Kidney (tissue), 22 donors: ENCODE measurements at places on chromosomes 13 and 19. TPM values are rescaled to one million over a fixed set of nuclear protein-coding genes. Genes with fewer than 3 reads are reported as not detected.

- H3K4me3 ChIP-seq = no peak overlapping the region
- H3K27ac ChIP-seq = no peak overlapping the region
- H3K4me1 ChIP-seq = peaks cover 9% of the 10 kb centered on the region
- H3K27me3 ChIP-seq = no peaks in the 10 kb centered on the region
- H3K36me3 ChIP-seq = no peaks in the 10 kb centered on the region
- DNase-seq = no peak
These were observed 3.3 kb downstream of the P2RY11 start for GRCh38 chr19:10114651-10115391.

The ZNF792 gene
- polyA plus RNA-seq = 2.0 TPM

DNA sequence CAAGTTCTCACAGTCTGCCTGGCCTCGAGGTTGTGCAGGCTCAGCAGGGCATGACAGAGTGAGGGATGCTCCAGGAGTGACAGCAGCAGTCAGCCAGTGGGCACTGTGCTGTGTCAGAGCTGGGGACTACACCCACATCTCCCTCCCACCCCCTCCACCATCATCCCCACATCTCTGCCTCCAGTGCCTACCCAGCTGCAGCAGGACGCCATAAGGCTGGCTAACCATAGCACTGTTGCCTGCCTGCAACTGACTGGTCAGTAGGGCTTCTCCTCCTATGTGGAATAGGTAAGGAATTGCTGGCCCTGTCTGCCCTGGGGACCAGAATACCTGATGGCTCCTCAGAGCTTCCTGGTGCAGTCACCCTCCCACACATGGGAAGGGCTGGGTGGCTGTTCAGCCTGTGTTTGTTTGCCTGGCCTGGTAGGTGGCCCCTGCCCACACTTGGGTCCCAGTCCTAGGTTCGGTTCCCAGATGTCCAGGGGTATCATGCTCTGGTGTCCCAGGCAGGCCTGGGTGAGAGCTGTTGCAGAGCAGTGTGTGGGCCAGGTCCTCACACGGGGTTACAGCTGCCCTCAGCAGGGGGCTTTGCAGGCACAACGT lies 15.7 kb downstream of the GPI start:
- no peaks in the 10 kb centered on the region for H3K4me1 ChIP-seq
- no peak overlapping the region for H3K4me3 ChIP-seq
- peaks cover 65% of the 10 kb centered on the region for H3K36me3 ChIP-seq
- no peaks in the 10 kb centered on the region for H3K27me3 ChIP-seq

GRCh38 chr13:76314495-76314894 lies 571.7 kb downstream of the KCTD12 start:
- no peaks in the 10 kb centered on the region for H3K36me3 ChIP-seq
- H3K27me3 ChIP-seq = no peaks in the 10 kb centered on the region
- H3K4me3 ChIP-seq = no peak overlapping the region
- H3K4me1 ChIP-seq = no peaks in the 10 kb centered on the region
- no peak overlapping the region for H3K27ac ChIP-seq

DNA sequence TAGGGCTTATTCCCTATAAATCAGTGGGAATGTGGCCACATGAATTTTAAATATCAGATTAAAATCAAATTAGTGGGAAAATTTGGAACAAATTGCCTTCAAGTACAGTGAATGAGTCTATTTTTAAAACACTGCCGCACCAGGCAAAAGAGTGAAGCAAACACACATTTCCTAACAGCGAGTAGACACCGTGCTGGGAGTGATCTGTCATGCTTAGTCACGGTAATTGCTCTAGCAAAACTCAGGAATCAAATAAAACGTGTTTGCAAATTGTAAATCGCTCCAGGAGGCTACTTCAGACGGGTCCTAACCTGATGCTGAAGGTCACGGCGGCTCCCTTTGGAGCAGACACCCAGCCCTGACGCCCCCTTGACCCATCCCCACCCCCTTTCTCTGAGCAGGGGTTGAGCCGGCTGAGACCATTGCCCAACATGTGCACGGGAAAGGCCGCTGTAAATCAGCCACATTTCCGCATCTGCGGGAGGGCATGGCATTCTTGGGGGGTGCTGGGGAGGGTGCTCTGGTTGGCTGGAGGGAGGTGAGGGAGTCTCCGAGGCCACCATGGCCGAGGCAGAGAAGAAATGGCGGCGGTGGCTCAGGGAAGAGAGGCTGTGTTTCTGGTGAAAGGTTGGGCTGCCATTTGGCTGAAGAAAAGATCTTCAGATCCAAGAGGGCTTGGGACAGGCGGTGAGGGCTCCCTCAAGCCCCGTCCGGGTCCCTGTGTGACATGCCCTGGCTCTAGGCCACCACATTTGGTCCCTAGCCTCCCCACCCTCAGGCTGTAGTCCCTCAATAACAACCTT lies 8.9 kb downstream of the CEBPA start:
- DNase-seq = peak; percentile 88

DNA sequence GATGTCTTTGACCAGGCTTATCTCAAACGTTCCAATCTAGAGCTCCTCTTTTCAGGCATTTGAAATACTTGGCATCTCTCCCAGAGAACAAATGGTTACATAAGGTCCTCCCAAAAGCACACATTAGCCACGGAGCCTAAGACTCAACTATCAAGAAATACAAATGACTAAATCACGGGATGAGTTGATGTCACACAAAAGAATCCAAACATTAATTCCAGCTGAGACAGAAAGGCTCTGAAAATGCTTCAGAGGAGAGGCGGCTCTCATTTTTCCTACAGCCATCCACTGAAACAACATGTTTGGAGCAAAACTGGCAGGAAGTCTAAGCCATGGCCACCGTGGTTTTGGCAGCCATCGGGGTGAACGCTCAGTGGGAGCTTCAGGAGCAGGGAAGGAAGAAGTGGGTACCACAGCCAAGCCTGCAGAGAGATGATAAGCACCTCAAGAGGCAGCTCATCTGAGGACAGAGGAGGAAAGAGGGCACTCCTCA lies 122.5 kb downstream of the STK24 start:
- no peak for DNase-seq
- peak overlapping the region; percentile 45 for H3K27ac ChIP-seq
- H3K36me3 ChIP-seq = peaks cover 2% of the 10 kb centered on the region
- peaks cover 6% of the 10 kb centered on the region for H3K4me1 ChIP-seq
- H3K4me3 ChIP-seq = no peak overlapping the region
- no peaks in the 10 kb centered on the region for H3K27me3 ChIP-seq

DNA sequence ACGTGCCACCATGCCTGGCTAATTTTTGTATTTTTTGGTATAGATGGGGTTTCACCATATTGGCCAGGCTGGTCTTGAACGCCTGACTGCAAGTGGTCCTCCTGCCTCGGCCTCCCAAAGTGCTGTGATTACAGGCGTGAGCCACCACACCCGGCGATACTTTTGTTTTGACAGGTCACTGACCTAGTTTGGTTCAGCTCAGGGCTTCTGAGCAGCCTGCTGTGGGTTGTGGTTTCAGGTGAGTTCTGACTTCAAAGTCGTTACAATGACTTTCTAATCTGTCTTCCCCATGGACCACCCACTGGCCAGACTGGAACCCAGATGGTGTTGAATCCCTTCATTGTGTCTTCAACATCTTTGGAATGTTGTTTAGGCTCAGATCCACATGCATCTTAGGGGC lies 73.8 kb downstream of the TRPM4 start:
- H3K27ac ChIP-seq = no peak overlapping the region
- no peak overlapping the region for H3K4me3 ChIP-seq
- H3K27me3 ChIP-seq = no peaks in the 10 kb centered on the region

The HTR2A gene
- not detected for polyA plus RNA-seq

GRCh38 chr19:15264061-15264932 lies 32.0 kb upstream of the EPHX3 start:
- peaks cover 2% of the 10 kb centered on the region for H3K36me3 ChIP-seq
- DNase-seq = peak; percentile 74
- H3K4me3 ChIP-seq = no peak overlapping the region
- no peaks in the 10 kb centered on the region for H3K27me3 ChIP-seq

- no peaks in the 10 kb centered on the region for H3K4me1 ChIP-seq
- H3K4me3 ChIP-seq = peak overlapping the region; percentile 42
- no peak for DNase-seq
- no peaks in the 10 kb centered on the region for H3K36me3 ChIP-seq
These were observed 4.1 kb downstream of the PCDH17 start for GRCh38 chr13:57635541-57636085.

The LILRA1 gene
- polyA plus RNA-seq = 0.43 TPM

- no peaks in the 10 kb centered on the region for H3K4me1 ChIP-seq
- peak within 1 kb of the TSS; percentile 9 for H3K4me3 ChIP-seq
- no peaks in the 10 kb centered on the region for H3K36me3 ChIP-seq
- peak; percentile 70 for DNase-seq
These were observed at the start of gene LRP3 for GRCh38 chr19:33193865-33194362. LRP3 (plus strand) TSS chr19:33194330; CDS start chr19:33194786, 456 bp downstream.

DNA sequence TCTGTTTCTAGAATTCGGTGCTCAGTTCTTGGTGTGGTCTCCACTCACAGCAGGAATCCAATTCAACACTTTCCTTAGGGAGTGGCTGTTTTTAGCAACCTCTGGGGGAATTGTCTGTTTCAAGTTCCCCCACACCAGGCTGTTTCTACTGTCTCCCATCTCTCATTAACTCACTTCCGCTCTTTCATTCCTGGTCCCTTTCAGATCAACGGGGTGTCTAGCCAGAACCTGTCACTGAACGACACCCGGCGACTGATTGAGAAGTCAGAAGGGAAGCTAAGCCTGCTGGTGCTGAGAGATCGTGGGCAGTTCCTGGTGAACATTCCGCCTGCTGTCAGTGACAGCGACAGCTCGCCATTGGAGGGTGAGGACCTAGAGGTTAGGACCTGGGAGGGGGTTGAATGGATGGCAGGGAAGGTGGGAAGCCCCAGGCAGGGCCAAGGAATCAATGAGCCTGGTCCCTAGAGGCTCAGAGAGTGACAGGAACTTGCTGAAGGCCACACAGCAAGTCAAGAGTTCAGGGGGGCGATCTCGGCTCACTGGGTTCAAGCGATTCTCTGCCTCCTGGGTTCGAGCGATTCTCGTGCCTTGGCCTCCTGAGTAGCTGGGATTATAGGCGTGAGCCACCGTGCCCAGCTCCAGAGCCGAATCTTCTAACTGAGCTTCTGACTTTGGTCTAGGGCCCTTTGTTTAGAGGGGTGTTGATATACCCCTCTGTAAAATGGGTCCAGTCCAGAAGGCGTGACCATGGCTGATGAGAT lies 25.5 kb downstream of the TJP3 start:
- no peak overlapping the region for H3K4me3 ChIP-seq
- H3K36me3 ChIP-seq = peaks cover 3% of the 10 kb centered on the region
- H3K27ac ChIP-seq = no peak overlapping the region
- H3K4me1 ChIP-seq = no peaks in the 10 kb centered on the region

DNA sequence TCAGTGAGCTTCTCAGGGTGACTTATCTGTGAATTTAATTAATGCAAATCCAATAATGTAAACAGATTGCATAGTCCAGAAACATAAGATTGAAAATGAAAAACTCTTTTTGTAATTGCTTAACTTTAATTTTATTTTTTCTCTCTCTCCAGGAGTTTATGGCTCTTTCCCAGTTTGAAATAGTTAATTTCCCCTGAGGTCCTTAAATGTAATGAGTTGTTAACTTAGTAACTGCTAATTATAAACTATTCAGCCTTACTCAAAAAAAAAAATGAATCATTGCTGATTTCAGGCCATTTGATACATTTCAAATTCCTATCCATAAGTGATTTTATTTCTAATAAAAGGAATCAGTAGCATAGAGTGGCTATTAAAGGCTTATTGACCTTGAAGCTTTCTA lies 84.1 kb upstream of the TRPC4 start:
- H3K36me3 ChIP-seq = no peaks in the 10 kb centered on the region
- H3K4me1 ChIP-seq = no peaks in the 10 kb centered on the region

DNA sequence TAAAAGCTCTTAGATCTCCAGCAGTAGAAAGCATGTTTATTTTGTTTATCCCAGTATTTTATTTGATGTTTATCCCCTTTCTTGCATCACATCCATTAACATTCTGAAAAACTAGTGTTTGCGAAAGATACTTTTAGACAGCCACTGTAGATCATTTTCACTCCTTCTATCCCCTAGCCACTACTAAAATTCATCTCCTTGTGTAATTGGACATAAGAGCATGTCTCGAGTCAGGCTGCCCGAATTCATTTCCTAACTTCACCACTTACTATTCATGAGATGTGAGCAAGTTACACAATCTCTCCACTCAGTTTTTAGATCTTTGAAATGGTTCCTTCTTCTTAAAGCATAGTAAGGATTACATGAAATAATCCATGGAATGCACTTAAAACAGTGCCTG lies 514.0 kb downstream of the KLF5 start:
- H3K27ac ChIP-seq = no peak overlapping the region
- DNase-seq = no peak
- no peaks in the 10 kb centered on the region for H3K27me3 ChIP-seq
- no peaks in the 10 kb centered on the region for H3K4me1 ChIP-seq
- H3K36me3 ChIP-seq = no peaks in the 10 kb centered on the region

DNA sequence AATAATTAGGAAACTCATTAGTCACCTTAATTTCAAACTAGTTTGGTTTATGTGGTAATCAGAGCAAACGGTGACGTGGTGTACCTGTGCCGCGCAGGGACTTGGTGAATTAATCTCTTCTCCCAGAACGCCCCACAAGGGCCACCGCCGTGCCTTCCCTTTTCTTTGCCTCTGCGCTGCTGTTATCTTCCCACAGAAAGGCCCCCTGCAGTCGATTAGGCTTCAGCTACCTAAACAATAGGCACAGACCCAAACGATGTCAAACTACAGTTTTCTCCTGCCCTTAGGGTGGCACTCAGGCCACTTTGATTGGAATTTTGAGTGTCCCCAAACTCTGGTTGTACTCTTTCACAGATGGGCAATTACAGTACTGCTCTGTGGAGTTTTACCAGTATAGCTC lies 115.5 kb downstream of the GGACT start:
- H3K4me3 ChIP-seq = no peak overlapping the region
- H3K4me1 ChIP-seq = no peaks in the 10 kb centered on the region
- DNase-seq = no peak
- no peak overlapping the region for H3K27ac ChIP-seq
- no peaks in the 10 kb centered on the region for H3K27me3 ChIP-seq
- H3K36me3 ChIP-seq = no peaks in the 10 kb centered on the region

The CRTC1 gene
- 10.9 TPM for polyA plus RNA-seq

- no peak overlapping the region for H3K4me3 ChIP-seq
- no peaks in the 10 kb centered on the region for H3K27me3 ChIP-seq
- H3K27ac ChIP-seq = no peak overlapping the region
These were observed 12.4 kb upstream of the CBLC start for GRCh38 chr19:44765033-44765948.

The PSG6 gene
- polyA plus RNA-seq = not detected

- H3K27me3 ChIP-seq = no peaks in the 10 kb centered on the region
- H3K4me1 ChIP-seq = peaks cover 7% of the 10 kb centered on the region
- H3K4me3 ChIP-seq = no peak overlapping the region
- no peak overlapping the region for H3K27ac ChIP-seq
These were observed 22.3 kb downstream of the PLEKHJ1 start for GRCh38 chr19:2213799-2214198.
